ENCODE measurements at places on chromosomes 16 and 17.

DNA sequence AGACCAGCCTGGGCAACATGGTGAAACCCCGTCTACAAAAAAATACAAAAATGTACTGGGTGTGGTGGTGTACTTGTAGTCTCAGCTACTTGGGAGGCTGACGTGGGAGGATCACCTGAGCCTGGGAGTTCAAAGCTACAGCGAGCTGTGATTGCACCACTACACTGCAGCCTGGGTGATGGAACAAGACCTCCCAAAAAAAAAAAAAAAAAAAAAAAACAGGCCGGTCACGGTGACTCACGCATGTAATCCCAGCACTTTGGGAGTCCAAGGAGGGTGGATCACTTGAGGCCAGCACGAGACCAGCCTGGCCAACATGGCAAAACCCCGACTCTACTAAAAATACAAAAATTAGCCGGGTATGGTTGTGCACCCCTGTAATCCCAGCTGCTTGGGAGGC, 12.7 kb upstream of the APPBP2 start:
- DNase-seq, result no peak

DNA sequence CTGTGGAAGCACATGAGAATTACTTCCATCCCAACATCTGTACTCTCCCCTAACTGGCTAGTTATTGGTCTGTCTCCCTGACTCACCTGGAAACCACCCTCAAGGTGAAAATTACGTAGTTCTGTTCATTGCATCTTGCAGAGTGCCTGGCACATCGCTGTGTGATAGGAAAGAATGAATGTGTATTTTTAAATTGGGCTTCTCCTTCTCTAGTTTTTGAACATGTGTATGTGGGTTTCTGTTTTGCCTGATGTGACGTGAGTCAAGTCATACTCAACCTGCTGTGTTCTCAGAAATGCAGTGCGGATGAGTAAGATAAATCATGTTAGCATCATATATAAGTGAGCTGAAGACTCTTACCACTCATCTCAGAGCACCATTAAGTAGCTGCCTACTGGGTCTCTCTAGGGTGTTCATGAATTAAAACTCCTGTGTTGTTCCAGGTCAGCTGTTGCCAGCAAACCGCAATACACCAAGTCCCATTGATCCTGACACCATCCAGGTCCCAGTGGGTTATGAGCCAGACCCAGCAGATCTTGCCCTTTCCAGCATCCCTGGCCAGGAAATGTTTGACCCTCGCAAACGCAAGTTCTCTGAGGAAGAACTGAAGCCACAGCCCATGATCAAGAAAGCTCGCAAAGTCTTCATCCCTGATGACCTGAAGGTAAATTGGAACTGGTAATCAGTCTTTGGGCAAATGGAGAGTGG, 50.2 kb downstream of the HLF start:
- DNase-seq, result no peak

GRCh38 chr17:10089196-10089804, 109.1 kb downstream of the GAS7 start:
- DNase-seq, result peak; percentile 48

DNA sequence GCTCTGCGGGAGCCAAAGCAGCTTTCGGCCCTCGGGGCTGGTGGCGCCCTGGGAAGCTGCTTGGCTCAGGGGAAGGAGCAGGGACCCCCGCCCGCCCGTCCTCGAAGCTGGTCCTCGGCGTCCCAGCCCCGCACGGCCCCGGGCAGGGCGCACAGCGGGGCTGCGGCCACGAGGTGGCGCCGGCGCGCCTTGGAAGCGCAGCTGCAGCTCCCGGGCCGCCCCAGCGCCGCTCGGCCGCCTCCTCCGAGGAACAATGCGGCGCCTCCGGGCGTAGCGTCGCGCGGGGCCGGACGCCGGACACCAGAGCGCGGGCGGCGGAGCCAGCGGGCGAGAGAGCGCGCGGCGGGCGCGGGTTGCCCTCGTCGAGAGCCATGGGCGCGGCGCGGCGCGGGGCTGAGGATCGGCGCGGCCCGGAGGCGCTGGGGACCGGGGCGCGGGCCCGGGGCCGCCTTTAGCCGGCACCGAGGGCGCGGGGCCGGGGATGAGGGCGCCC, at the start of gene MGAT5B:
Gene MGAT5B, plus strand, starts transcription at position 229 of the 493 bp plus-strand sequence. CDS start 626 bp downstream, outside the sequence.
- peak; percentile 77 for DNase-seq

- DNase-seq, result peak; percentile 53
Measured at GRCh38 chr17:12599186-12599920, 66.3 kb upstream of the MYOCD start.

GRCh38 chr16:11232852-11233726, 22.9 kb downstream of the SOCS1 start:
- DNase-seq, result no peak

DNA sequence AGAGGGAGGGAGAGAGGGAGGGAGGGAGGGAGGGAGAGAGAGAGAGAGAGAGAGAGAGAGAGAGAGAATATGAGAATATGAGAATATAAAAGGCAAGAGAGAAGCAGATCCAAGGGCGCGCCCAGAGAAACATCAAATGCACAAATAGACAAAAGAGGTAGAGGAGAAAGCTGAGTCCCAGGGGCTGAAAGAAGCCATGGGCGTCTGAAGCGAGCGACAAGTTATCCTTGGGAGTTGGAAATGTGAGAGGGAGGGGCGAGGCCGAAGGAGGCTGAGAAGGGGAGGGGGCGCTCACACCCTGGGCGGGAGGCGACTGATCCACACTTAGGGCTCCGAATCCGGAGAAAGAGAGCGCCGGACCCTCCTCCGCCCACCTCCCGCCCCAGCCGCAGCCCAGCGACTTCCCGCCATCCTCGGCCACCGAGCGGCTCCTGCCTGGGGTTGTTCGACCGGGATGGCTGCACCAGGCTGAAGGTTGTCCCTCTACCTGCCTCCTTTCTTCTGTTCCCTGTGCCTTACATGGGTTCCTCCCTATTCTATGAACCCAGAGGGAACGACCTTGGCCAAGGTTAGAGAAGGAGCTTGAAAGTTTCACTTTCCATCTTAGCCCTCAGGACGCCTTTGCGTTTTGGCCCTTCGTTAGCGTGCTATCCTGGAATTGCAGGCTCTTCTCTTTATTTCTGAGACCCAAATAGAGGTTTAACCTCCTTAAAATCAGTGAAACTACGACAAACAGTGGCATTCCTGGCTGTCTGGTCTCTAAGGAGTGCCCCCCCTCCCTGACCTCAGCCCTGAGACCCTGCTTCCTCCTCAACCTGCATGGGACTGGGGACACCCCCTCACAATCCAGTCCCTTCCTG, 21.2 kb upstream of the HOXB9 start:
- peak; percentile 6 for DNase-seq

GRCh38 chr16:10658943-10659342, 35.8 kb downstream of the TEKT5 start:
- no peak for DNase-seq

DNA sequence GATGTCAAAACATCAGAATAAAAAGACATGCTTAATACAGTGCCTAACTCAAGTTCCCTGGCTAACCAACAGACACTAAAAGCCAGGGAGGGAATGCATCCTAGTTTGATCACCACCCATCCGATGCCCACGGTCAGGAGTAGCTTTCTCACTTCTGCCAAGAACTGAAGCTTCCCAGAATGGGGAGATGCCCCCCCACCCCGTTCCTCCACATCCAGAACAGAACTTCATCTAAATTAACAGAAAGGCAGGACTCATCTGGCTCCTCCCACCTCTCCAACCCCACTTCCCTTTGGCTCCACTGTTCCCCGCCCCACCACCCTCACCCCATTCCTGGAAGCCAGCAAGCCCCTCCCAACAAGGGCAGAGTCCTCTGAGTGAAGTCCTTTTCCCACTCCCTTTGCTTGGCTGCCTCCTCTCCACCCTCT, 33.7 kb downstream of the GDE1 start:
- no peak for DNase-seq

- no peak for DNase-seq
Measured at GRCh38 chr17:5378566-5379207, 40.8 kb downstream of the NUP88 start.

- DNase-seq, result no peak
Measured at GRCh38 chr17:72479113-72479512, 358.3 kb downstream of the SOX9 start.

GRCh38 chr17:2803386-2803785, 7.1 kb downstream of the RAP1GAP2 start:
- DNase-seq, result no peak

DNA sequence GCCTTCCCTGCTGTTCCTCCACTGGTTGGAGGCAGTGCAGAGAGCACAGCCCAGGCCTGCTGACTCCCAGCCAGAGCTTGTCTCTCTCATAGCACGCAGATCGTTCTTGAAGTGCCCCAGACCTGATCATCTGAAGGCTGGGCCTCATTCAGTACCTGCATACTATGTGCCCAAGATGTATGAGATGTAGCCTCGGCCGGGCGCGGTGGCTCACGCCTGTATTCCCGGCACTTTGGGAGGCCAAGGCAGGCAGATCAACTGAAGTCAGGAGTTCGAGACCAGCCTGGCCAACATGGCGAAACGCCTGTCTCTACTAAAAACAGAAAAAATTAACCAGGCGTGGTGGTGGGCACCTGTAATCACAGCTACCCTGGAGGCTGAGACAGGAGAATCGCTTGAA, 31.0 kb downstream of the WNT3 start:
- DNase-seq, result no peak

DNA sequence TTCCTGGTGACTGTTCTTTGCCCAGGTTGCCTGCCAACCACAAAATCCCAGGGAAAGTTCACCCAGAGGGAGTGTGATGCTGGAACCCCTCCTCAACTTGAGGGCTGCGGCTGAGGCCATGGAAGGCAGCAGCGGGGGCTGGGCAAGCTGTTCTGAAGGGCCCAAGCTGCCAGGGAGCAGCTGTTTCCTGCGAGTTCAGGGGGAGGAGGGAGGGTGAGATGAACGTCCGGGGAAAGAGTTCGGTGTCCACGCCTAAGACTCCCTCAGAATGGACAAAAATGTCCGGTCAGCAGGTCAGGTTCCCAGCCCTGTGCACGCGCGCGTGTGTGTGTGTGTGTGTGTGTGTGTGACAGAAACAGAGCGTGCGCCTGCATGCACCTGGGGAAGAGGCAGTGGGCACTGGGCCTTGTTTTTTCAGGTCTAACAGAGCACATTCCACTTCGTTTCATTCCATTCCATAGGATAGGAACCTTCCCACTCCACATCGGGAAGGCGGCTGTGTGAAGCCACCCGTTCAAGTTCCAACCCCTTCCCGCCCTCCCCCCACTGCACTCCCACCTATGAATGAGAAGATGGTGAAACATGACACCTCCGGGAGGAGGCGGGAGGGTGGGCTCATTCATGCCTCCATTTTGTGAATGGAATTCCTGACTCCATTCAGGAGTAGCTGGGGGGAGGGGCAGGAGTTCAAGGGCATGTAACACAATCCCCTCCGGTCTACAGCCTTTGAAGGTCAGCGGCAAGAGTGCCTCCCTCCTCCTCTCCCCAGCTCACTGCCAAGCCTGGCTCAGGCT, 15.7 kb downstream of the ETV4 start:
- DNase-seq, result peak; percentile 90

DNA sequence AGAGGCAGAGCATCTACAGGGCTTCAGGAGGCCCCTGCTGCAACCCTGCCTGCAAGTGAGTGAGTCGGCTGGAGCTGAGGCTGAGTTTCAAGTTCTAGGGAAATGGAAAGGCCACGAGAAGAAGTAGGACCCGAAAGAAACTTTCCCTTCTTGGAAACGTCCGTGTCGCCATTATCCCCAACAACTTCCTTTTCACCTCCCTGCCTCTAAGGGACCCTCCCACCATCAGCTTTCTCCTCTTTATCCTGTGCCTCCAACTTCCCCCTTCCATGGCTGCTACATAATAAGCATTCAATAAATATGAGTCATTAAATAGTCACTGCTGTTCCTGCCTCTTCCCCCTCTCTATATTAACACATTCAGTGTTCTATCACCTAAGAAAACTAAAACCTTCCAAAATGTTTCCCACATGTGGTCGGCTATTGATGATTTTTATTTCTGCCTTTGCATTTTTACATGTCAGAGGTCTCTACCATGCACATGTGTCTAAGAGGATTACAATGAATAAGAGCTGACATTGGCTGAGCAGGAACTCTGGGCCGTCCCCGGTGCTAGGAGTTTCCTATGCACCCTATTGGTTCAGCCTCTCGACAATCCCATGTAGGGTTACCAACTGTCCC, 115.9 kb upstream of the TNRC6C start:
- peak; percentile 28 for DNase-seq

DNA sequence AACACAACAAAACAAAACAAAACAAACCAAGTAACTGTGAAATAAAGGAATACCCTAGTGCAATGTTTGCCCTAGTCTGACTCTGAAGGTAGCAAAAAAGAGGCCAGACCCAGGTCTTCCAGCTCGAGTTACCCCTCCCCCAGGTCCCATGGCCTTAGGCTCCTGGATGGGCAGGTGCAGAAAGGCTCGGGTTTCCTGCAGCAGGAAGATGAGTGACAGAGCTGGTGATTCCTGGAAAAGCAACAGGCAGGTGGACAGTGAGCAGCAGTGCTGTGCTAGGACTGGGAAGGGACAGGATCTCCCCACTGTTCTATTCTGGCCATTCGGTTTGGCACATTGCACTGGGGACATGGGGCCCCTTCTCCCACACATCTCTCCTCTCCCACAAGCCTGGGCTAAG, 42.9 kb upstream of the MRTFB start:
- DNase-seq, result no peak

- DNase-seq, result no peak
Measured at GRCh38 chr16:47026947-47027346, 53.5 kb upstream of the DNAJA2 start.

DNA sequence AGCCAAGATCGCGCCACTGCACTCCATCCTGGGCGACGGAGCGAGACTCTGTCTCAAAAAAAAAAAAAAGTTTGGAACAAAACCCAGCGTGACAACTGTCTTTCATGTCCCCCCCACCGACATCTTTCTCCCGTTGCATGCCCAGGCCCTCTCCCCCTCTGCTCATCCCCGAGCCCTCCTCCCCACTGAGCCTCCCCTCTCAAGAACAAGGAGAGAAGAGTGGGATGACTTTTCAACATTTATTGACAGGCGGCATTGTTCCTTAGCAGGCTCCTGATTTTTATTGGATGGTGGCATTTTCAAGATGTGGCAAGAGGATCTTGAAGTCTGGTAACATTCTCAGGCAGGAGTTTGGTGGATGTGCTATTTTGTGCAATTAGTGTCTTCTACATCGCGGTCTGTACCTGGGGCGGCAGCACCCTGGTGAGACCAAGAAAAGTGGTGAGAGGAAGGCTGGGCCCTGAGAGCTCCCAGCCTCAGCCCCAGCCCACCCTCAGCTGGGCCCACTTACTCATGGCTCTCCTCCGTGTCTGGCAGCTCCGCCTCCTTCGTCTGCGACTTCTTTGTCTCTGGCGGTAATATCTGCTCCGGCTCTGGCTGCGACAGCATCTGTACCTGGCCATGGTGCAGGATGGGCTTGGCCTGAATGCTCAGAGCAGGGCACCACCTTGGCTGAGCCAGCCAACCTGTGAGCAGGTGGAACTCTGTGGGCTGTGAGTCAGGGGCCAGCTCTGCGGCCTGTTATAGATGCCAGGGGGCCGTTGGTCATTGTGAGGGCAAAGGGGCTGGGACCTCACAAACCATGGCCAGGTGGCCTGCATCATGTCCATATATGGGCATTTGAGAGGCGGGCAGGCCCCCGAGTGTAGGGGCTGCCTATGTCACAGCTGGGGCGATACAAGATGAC, at the start of gene PRM1:
Gene PRM1, minus strand, starts transcription at position 715 of the 907 bp plus-strand sequence. Its CDS starts 92 bp downstream, at position 623.
- DNase-seq, result no peak

- DNase-seq, result no peak
Measured at GRCh38 chr16:54946909-54947308, 16.2 kb downstream of the IRX5 start.
